ENCODE measurements at places on chromosomes 12 and 14. TPM values are rescaled to one million over a fixed set of nuclear protein-coding genes. Genes with fewer than 3 reads are reported as not detected.

NFE2 gene
- total RNA-seq: not detected

KRT71 gene
- total RNA-seq: not detected

CISTR gene
- not detected for total RNA-seq

DNA sequence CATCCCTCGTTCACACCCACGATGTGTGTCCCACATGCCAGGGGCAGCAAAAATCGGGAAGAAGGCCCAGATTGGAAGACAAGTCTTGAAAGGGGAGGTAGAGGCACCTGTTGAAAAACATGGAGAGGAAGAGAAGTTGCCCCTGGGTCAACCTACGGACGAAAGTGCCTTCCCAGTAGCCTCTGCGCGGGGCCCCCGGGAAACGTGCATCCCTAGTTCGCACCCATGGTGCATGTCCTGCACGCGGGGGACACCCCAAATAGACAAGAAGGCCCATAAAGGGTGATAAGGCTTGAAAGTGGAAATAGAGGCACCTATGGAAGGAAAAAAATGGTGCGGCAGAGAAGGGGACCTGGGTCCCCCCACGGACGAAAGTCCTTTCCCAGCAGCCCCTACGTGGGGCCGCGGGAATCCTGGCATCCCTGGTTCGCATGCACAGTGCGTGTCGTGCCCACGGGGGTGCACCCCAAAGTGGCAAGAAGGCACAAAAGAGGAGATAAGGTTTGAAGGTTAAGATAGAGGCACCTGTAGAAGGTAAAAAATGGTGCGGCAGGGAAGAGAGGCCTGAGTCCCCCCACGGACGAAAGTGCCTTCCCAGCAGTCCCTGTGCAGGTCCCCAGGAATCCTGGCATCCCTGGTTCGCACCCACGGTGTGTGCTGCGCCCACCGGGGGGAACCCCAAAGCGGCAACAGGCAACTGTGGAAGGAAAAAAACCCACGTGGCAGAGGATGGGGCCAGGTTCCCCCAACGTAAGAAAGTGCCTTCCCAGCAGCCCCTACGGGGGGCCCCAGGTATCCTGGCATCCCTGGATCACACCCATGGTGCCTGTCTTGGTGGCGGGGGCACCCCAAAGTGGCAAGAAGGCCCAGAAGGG lies 278.3 kb downstream of the ALG10 start:
- DNase-seq: no peak

GRCh38 chr12:495466-495865 lies 35.7 kb downstream of the B4GALNT3 start:
- DNase-seq: no peak

- no peak for DNase-seq
Measured at GRCh38 chr14:102693006-102693755, 84.1 kb upstream of the TRAF3 start.

DNA sequence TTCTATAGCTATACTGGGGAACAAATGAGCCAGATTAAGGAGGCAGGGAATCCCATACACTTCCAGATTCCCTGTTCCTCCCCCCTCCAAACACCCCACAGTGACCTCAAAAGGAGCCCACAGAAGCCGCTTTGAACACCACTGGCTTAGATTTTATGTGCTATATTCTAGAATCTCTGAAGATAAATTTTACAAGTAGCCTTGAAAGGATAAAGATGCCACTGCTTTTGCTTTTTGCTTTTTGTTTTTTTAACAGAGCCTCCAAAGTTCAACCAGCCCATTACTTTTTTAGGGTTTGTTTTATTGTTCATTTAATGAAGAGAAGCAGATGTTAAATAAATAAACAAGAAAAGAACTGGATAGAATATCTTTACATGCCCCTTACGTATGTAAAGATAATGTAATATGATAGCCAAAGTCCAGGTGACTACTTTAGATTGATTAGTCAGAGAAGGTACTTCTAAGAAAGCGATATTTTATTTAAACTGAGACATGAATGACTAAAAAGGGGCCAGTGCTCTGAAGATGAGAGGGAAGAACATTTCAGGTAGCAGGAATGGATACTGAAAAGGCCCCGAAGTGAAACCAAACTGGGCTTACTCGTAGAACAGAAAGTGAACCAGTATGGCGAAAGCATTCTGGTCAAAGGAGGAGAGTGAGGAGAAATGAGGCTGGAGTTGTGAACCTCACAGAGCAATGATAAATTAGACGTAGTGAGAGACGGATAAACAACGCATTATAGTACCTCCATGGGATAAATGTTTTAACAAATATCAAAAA lies 44.6 kb downstream of the DUSP6 start:
- no peak for DNase-seq

GRCh38 chr12:3544296-3544965 lies 53.4 kb downstream of the PRMT8 start:
- no peak for DNase-seq

GRCh38 chr12:56957229-56958052 lies at the start of gene RDH16:
Gene RDH16, minus strand, starts transcription at chr12:56957608. Its CDS starts 146 bp downstream, at chr12:56957462.
- peak; percentile 81 for DNase-seq

DNA sequence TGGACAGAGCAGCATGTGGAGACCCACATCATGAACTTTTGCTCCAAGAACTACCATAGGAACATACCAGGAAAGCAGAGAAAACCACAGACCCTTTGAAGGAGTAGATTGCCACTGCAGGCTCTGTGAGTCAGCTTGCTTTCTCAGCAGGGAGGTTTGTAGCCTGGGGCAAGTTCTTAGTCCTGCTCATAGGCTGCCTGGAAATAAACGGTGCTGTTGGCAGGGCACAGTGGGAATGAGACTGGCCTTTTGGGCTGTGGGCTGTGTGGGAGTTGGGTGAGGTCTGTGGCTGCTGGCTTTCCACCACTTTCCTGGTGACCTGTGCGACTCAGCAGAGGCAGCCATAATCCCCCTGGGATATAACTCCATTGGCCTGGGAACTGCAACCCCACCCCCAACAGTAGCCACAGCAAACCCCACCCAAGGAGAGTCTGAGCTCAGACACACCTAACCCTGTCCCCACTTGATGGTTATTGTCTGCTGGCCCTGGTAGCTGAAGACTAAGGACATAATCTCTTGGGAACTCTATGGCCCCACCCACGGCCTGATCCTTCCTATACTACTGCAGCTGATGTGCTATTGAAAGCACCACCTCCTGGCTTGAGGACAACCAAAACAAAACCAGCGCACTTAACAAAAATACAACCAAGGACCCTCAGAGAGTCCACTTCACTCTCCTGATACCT lies 192.1 kb upstream of the GARIN6 start:
- no peak for DNase-seq

DNA sequence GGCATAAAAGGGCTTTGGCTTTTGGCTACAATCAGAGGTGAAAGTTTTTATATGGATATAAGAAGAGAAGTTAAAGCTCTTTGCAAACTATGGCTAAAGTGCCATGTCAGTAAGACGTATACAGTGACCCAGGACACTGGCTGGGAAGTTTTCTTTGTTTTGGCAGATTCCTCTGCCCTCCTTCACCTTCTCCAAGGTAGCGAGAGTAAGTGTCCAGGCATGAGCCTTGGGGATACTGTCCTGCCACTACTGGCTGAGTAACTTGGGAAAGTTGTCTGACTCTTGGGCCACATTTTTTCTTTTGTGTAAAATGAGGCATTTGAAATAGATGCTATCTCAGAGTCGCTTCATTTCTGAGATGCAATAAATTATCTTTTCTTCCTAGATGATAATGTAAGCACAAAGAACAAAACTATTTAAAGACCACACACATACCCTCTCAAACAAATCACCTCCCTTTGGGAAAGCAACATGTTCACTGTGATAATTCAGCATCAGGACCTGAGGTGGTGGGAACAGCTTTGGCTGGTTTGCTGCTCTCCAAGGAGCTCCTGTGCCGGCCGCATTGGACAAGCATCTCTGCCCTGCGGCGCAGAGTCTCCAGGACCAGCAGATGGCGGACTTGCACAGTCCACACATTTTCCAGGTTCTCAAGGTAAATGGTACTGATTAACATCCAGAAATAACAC lies 106.3 kb downstream of the PTCSC3 start:
- DNase-seq: peak; percentile 40

DNA sequence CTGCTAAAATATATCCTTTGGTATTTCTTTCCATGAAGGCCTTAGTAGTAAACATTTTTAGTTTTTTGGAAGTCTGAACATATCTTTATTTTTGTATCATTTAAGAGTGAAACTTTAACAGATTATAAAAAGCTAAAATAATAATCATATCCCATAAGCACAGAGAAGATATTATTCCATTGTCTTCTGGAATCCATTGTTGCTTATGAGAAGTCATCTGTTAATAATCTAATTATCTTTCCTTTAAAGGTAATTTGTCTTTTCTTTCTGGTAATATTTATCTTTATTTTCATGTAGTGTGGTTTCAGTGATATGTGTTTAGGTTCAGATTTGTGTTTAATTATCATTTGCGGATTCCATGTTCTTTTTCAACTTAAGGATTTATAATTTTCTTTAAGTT lies 261.7 kb downstream of the MSRB3 start:
- DNase-seq: no peak

GALNT6 gene
- 1.1 TPM for total RNA-seq

DNA sequence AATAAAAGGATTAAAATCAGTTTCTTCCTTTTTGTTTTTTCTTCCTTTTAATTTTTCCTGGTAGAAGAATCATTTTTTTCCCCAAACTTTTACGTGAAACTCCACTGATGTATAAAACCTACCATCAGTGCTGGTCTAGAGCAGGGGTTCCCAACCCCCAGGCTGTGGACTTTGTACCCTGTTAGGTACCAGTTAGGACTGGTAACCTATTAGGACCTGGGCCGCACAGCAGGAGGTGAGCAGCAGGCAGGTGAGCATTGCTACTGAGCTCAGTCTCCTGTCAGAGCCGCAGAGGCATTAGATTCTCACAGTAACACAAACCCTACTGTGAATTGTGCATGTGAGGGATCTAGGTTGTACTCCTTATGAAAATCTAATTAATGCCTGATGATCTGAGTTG lies 10.1 kb downstream of the SMCO2 start:
- DNase-seq: no peak

DNA sequence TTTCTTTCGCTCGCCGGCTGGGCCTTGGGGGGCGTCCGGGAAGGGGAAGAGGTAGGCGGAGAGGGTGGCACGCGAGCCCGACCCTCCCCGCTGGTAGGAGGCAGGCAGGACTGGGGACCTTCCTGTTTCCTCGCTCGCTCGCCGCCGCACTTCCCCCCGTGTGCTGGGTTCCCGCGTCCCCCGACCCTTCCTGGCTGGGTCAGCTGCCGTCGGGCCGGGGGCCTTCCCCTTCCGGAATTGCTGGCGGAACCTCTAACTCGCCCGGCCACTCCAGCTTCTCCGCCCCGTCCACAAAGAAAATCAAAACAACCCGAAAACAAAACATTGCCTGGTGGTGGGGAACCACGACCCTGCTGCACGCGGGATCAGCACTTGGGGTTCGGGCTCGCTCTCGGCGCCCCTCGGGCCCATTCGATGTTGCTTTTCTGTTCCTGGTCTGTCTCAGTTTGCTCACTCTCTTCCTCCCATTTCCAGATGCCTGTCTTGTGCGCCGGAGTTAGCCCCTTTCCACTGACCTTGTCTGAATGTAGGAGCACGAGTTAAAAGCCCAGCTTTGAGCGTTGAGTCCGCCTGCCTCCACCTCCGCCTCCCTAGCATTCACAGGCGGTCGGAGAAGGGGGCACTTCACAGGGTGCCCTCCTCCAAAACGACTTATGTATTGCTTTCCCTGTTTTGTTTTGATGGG lies 581 bp downstream of the PAPOLA start:
- peak; percentile 38 for DNase-seq

DNA sequence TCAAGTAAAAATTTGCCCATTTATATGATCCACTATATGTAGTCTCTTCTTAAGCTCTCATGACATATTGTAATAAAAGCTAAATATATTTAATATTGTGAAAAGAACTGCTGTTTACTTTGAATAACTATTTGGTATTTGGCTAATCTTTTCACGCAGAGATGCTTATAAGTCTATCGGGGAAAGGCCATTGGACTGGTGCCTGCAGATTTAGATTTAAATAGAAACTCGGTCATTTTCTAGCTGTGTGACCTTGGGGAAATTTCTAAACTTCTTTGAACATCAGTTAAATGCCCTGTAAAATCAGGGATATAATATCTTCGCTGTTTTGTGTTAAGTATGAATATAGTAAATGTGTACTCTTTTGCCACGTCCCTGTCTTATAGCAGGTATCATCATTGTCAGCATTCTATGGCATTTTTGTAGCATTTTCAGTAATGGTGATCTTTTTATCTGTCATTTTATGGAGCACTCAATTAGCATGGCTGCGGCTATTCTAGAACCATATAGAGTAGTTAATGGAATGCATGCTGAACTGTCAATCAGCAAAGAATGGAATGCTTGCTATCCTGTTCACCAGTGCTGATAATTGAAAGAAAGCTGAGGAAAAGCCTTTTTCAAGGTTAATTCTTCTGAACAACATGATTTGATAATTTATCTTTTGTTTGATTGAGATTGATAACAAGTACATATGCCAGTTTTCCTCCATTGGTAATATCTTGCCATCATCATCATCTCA lies 181.2 kb downstream of the TMTC2 start:
- DNase-seq: no peak

GRCh38 chr14:22841769-22842168 lies 5.4 kb downstream of the MMP14 start:
- no peak for DNase-seq

TPH2 gene
- not detected for total RNA-seq

NTN4 gene
- total RNA-seq: 118 TPM

DNA sequence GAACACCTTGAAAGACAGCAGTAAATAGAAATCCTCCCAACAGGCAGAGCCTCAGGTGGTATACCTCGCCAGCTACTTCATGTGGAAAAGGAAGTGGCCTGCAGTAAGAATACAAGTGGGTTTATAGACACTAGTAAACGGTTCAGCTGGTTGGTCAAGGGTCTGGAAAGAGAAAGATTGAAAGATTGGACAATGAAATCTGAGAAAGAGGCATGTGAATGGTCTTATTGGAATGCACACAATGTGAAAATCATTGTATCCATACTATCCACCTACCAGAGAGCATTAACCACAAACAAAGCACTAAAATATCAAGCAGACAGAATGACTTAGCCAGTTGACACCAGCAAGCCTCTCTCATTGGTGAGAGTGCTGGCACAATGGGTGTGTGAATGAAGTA lies 98.2 kb downstream of the SSPN start:
- DNase-seq: no peak

KCNMB4 gene
- total RNA-seq: 1.5 TPM

- no peak for DNase-seq
Measured at GRCh38 chr12:106914796-106915634, 40.7 kb upstream of the TMEM263 start.

PFKM gene
- total RNA-seq: 36.9 TPM

STAC3 gene
- 20.9 TPM for total RNA-seq

- no peak for DNase-seq
Measured at GRCh38 chr12:104649217-104649824, 192.6 kb downstream of the CHST11 start.

DNA sequence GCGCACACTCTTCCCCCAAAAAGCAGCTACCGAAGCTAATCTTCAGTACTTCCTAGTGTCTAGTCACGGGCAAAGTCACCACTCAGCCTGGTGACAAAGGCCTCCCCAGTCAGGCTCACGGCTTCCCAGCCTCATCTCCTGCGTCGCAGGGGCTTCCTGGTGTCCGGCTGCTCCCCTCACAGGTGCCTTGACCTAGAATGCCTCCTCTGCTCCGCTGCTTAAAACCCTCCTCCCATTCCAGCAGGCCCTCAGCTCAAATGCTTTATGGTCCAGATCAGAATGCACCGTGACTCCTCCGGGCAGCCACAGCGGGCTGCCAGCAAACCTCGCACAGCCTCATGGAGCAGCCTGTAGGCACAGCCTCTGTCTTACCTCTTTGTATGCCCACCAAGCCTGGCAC lies 53.1 kb downstream of the PRIMA1 start:
- no peak for DNase-seq

All from prostate gland (tissue), 2 donors.